ENCODE measurements at places on chromosomes 2 and 18. TPM values are rescaled to one million over a fixed set of nuclear protein-coding genes. Genes with fewer than 3 reads are reported as not detected.

Gene MZT2B
- 222 TPM for polyA plus RNA-seq

Gene SERPINB3
- not detected for polyA plus RNA-seq

Gene POLR1B
- 19.1 TPM for polyA plus RNA-seq

Gene FOXI3
- 0.02 TPM for polyA plus RNA-seq

Gene SOX11
- 3.4 TPM for polyA plus RNA-seq

Gene PLCL1
- polyA plus RNA-seq: 10.3 TPM

Gene TOGARAM2
- polyA plus RNA-seq: 0.69 TPM

Gene MPP4
- 24.4 TPM for polyA plus RNA-seq

Gene CABLES1
- 1.8 TPM for polyA plus RNA-seq

GRCh38 chr2:205696927-205697441 is 14.7 kb downstream of the NRP2 start:
- DNase-seq: no peak

- DNase-seq: no peak
Measured at GRCh38 chr18:29556070-29556469, 1379.1 kb upstream of the CDH2 start.

DNA sequence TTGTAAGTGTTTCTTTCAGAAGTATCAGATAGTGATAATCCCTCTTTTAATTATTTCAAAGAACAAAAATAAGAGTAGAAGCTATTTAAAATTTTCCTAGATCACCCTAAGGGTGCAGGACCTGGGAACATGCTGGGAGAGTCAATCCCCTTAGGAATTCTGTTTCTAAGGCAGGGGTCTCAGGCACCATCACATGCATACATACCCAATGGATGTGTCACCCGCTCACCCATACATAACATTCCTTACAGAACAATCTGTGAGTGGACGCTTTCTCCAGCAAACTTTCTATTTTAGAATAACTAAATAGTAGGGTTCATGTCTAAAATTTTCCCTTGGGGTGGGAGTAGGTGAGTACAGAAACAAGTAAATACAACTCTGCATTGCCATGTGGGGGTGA is 8.4 kb downstream of the DSEL start:
- no peak for DNase-seq

- no peak for DNase-seq
Measured at GRCh38 chr18:33641141-33641540, 63.1 kb downstream of the ASXL3 start.

- no peak for DNase-seq
Measured at GRCh38 chr18:47799376-47799775, 131.1 kb downstream of the SMAD2 start.

GRCh38 chr2:240921311-240921994 is 15.3 kb downstream of the CROCC2 start:
- peak; percentile 25 for DNase-seq

- no peak for DNase-seq
Measured at GRCh38 chr2:57728691-57729090, 317.9 kb upstream of the VRK2 start.

- no peak for DNase-seq
Measured at GRCh38 chr2:12737738-12738485, 21.2 kb downstream of the TRIB2 start.

GRCh38 chr18:78765142-78765541 is 214.5 kb upstream of the SALL3 start:
- no peak for DNase-seq

DNA sequence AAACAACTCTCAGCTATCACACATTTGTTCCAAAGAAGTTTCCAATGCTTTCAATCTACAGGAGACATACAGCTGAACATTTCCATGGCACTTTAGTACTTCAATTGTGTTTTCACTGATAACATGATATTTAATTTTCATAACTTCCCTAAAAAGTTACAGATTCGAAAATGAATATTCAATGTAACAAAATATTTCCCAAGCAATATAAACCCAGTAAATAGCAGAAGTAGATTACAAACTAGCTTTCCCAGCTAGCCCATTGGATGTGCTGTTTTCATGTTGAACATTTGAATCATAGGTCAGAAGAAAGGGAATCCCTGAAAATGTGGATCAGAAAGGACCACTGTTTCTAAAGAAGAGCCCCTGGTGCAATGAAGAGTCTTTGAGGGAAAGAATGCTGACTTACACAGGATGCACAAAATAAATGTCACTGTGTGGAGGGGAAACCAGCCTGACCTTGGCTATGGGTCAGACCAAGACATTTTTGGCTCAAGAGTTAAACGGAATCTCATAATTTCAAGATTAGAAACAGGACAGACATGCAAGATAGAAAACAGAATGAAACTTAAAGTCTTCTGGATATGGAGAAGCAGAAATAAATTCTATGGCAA is 22.5 kb downstream of the CYTIP start:
- DNase-seq: no peak

GRCh38 chr2:236355911-236356310 is 91.7 kb upstream of the ASB18 start:
- DNase-seq: no peak

DNA sequence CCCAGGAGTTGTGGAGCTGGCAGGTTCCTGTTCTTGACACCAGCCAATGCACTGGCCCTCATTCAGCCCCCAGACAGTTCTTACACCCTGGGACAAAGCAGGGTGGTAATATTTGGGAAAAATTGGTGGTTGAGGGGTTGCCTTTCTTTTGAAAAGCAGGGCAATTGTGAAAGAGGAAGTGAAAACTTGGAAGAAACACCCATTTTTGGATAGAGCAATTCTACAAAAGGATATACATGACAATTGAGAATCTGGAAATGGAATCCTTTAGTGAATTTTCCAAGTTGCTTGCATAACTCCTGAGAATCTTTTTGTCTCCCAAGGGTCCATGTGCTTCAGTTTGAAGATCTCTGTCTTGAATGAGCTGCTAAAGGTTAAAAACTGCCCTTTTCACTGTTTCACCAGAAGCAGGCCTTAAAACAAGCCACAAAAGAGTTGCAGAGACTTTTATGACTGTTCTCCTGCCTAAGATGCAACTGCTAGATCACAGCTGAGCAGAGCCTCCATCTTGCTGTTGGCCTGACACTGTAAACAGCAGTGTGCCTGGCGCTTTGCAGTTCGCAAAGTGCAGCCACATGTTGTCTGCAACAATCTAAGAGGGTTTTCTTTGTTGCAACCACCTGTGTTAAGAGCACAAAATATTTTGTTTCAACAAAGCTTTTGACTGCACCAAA is 11.8 kb downstream of the COL4A4 start:
- DNase-seq: no peak

All from SK-N-SH (cell line).